HAP-1 (cell line): ENCODE measurements at places on chromosomes 7 and 10.

GRCh38 chr10:100483876-100484666 is 21.3 kb downstream of the WNT8B start:
- DNase-seq, result no peak

DNA sequence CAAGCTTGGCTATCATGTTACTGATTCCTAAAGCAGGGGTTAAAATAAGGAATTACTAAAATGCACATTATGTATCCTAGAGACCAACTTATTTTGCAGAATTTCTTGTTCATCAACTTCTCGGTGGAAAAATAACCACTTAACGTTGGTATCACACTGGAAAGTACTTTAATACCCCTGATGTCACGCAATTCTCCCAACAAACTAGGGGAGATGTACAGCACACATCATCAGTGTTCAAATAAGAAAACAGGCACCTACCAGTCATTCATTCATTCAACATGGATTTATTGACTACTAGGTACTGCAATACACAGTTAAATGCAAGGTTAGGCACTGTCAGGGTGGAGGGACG is 648 bp downstream of the HUS1 start:
- no peak for DNase-seq

- no peak for DNase-seq
Measured at GRCh38 chr7:1114505-1114904, 26.6 kb downstream of the GPER1 start.

- DNase-seq, result no peak
Measured at GRCh38 chr10:35501923-35502322, 103.2 kb upstream of the GJD4 start.

- no peak for DNase-seq
Measured at GRCh38 chr7:112995059-112995824, 91.4 kb downstream of the GPR85 start.

- no peak for DNase-seq
Measured at GRCh38 chr10:30199376-30200016, 140.1 kb upstream of the JCAD start.

DNA sequence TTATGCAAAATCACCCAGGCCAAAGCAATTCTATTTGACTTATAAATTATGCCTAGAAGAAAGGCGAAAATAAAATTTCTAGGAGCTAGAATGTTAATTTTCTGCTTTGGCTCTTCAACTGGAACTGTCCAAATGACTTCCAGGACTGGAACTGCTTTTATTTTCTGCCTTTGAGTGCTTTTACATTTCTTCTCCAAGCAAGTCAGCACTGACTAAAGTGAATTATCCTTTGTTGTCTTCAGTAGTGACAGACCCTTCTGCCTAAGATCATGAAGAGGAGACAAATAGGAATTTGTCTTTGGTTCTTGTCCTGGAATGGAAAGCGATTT is 255.9 kb downstream of the DNAJB9 start:
- DNase-seq, result no peak
